ENCODE measurements at places on chromosomes 2 and 18.
A peak's percentile ranks its signal among the peaks of the same experiment; 100 is the strongest.

- DNase-seq: peak; percentile 15
These were observed 519.4 kb upstream of the DSEL start for GRCh38 chr18:68035774-68036522.

GRCh38 chr2:36373149-36373926 is 17.8 kb downstream of the CRIM1 start:
- DNase-seq: no peak

DNA sequence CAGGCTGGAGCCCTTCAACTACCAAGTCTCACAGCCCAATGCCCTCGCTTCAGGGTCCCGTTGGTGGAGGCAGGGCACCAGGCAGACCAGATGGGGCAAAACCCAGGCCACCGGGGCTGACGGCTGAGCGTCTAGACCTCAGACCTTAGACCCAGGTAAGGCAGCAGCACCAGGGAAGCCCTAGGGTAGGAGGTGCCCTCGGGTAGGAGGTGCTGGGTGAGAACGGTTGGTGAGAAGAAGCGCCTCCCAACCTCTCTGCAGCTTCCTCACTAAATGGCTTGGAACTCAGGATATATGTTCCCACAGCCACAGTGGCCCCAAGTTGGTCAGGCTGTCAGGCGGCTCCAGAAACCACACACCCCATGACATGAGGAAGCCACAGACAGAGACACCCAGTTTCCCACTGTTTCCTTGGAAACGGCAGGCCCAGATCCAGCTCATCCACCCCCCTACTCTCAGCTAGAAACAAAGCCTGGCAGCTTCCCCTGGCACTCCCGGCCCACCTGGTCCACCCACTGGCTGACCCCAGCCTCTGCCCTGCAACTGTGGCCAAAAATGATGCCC is 13.1 kb upstream of the MLPH start:
- DNase-seq: no peak

DNA sequence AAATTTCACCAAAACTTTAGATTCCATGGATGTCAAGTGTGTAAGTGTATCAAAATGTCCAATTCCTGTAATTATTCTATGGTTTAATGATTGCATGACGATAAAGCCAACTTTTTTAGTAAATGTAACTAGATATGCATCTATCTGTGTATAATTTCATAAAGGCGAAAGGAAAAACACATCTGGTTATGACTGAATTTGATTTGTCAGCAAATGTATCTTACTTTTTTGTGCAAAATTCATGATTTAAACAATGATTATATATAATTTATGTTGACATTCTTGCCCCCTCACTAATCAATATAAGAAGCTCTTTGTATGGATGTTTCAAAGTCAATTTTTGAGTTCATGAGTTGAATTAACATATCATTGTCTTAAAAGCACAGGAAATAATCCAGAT is 138.5 kb downstream of the KCNJ3 start:
- no peak for DNase-seq

DNA sequence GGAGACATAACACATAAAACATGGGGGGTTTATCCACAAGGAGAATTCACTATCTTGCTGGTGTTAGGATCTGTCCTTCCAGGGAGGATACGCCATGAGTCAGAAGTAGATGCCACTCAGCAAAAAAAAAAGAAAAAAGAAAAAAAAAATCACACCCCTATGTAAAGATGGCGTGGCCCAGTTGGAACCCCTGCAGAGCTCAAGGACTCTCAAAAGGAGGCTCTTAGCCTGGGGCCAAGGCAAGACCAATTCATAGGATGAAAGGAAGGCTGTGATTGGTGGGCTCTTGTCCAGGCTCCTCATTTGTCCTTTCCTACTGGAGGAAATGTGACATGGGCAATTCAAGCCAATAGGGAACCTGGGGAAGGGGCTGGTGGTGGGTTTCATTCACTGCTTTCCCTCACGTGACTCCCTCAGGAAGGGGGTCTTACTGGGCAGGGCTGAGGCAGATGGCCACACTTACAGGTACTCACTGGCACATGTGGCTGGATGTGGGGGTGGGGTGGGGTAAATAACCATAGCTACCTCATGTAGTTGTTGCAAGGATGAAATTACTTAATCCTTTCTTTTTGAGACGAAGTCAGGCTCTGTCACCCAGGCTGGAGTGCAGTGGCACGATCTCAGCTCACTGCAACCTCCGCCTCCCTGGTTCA is 38.7 kb upstream of the HAAO start:
- no peak for DNase-seq

- DNase-seq: no peak
These were observed 1.3 kb downstream of the TMEM163 start for GRCh38 chr2:134717286-134718022.

DNA sequence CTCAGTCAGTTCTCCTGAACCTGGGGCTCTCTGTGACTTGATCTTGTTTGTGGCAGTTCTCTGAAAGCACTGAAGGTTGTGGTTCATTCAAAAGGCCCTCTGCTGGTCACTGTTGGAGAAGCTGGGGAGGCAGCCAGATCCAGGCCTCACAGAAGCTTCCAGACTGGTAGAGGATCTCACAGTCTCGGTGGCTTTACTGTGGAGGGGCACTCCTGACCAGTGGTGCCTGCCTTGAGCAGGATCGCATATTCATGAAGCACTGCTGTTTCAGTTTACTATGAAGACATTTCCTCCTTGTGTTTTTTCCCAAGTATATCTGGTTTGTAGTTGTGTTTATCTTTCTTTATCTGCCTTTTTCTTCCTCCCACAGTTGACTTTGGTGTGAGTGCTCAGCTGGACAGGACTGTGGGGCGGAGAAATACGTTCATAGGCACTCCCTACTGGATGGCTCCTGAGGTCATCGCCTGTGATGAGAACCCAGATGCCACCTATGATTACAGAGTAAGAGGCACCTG is 133.9 kb downstream of the MAP4K4 start:
- DNase-seq: peak; percentile 30

GRCh38 chr18:44543387-44543786 is 137.3 kb upstream of the SETBP1 start:
- DNase-seq: no peak

DNA sequence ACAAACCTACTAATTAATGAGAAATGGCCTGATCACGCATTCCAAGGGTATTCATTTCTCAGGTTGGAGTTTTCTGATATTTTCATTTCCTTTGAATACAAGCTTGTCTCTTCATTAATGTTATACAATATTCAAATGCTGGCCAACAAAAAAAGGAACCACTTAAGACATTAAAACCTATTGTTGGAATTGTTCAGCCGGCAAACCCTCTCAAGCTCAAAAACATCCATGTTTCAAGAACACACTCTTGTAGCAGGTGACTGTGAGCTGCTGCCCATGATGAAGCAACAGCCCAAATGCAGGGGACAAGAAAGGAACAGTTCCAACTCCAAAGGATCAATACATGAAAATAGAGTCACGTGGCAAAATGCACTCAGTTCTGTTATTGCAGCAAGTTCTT is 454.5 kb downstream of the BCL11A start:
- no peak for DNase-seq

GRCh38 chr18:30763902-30764350 is 278.6 kb downstream of the DSC3 start:
- peak; percentile 34 for DNase-seq

GRCh38 chr2:160474319-160474645 is 19.3 kb downstream of the RBMS1 start:
- DNase-seq: no peak

DNA sequence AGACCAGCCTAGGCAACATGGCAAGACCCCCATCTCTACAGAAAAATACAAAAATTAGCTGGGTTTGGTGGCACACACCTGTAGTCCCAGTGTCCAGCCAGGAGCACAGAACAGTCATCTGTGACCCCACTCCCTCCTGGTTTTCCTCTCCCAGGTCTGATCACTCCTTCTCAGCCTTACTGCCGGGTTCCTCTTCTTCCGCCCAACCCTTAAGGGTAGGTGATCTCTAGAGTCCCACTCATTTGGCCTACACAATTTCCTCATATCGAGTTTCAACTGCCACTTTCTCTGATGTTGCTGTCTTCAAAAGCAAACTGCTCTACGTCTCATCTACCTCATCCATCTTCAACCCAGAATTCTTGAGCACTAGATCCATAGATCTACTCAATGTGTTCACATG is 13.4 kb upstream of the MAT2A start:
- DNase-seq: no peak

GRCh38 chr2:232170396-232170795 is 208.2 kb upstream of the ALPP start:
- no peak for DNase-seq

DNA sequence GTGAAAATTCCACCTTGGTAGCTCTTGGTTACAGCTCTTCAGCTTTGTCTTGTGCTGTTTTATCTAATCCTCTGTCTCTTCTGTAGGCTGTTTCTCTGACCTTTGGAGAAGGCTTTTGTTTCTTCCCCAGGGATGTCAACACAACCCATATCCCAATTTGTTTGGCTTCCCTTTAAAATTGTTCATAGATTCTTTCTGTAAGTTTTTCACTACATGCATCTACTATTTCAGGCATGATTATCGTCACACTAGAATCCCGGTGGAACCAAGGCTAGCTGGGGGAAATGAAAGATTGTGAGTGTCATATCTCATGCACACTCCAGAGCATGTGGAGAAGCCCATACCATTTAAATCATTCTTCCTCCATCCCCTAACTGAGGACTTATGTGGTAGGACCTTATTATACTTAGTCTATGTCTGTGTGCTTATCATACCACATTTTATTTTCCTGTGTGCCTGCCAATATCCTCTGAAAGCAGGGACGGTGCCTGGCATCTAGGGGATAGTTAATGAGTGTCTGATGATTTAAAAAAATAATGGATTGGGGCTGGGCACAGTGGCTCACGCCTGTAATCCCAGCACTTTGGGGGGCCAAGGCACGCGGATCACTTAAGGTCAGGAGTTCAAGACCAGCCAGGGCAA is 59.9 kb downstream of the CRIM1 start:
- no peak for DNase-seq

- DNase-seq: no peak
These were observed 56.9 kb upstream of the WIPF1 start for GRCh38 chr2:174654419-174654941.

GRCh38 chr2:156457523-156458517 is 21.6 kb downstream of the GPD2 start:
- no peak for DNase-seq

DNA sequence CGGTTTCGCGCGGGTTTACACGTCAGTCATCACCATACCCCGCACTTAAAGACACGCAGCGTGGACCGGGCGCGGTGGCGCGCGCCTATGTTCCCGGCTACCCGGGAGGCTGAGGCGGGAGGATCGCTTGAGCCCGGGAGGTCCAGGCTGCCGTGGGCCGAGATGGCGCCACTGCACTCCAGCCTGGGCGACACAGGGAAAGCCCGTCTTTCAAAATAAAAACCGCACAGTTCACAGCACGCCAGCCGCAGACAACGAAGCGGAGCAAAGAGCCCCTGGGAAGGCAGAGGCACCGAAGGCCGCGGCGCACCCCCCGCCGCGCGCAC is 328 bp downstream of the DTYMK start:
- no peak for DNase-seq

GRCh38 chr2:216453955-216454614 is 41.8 kb downstream of the SMARCAL1 start:
- DNase-seq: no peak

GRCh38 chr2:238483656-238484055 is 56.9 kb downstream of the ASB1 start:
- no peak for DNase-seq

GRCh38 chr2:114011713-114012112 is 121.8 kb downstream of the ACTR3 start:
- no peak for DNase-seq

DNA sequence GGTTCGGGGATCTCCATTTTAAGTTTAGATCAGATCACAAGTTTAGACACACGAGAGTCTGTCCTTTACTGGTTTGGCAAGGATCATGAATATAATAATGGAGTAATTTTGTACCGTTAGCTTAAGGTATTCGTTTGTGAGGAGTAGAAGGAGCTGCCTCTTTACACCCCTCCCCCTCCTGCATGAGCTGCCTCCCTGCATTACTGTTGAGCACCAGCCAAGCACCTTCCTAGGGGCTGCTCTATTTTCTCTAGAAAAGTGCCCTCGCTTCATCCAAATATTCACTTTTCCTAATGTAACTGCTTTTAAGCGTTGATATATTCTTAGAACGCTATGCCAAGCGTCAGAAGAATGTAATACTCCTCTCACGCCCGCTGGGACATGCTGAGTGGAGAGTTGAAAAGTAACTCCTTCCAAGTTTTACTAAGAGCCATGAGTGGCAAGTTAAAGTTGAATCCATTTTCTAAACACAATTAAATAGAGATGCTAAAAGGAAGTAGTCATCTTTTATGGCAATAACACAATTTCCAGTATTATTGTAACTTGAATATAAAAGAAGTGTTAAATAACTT is 25.4 kb upstream of the SCN7A start:
- DNase-seq: no peak

GRCh38 chr2:45946023-45946422 is 294.5 kb downstream of the PRKCE start:
- no peak for DNase-seq

GRCh38 chr2:64644458-64645382 is 9.0 kb downstream of the SERTAD2 start:
- DNase-seq: peak; percentile 87

DNA sequence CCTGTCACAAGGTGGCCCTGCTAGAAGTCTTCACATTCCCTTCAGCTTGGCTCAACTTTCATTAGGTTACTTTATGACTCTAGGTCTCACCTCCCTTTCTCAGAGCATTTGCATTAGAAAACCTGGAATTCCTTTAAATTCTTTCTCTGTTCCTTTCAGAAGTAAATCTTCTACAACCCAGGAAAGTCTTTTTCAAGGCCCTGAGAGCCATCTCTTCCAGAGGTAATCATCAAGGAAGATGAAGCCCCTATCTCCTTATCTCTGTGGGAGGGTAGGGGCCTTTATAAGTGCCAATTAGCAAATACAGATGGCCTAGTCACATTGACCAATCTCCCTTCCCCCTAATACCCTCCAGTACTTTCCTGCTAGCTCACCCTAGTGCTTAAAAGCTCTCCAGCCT is 848.0 kb upstream of the FAM98A start:
- no peak for DNase-seq

- no peak for DNase-seq
These were observed 22.9 kb upstream of the ABCA12 start for GRCh38 chr2:215161301-215161829.
